ENCODE measurements at places on chromosomes 12 and 14.

- DNase-seq, result no peak
Measured at GRCh38 chr14:22071006-22071405, 397.4 kb upstream of the OR4E1 start.

DNA sequence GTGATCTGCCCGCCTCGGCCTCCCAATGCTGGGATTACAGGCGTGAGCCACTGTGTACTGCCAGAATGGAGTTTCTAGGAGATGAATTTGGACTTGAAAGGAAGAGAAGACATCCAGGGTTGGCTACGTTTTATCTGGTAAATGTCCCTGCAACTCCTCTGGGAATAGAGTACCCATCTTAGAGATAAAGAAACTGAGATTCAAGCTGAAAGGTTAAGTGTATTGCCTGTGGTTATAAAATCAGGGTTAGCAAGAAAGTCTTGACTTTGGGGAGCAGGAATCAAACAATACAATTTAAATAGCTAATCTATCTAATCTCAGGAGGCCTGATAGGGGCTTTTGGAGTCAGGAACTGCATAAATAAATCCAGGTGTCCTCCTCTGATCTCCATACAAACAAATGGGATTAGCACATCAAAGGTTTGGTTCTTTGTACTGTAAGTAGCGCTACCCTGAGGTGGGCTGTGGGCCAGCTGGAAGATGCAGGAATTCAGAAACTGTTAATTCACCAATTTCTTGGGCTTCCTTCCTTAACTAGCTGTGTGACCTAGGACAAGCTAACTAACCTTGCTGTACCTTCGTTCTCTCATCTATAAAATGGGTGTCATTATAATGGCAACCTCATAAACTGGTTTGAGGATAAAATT is 45.1 kb downstream of the TBX3 start:
- no peak for DNase-seq

GRCh38 chr12:88624911-88625310 is 44.6 kb upstream of the KITLG start:
- no peak for DNase-seq

GRCh38 chr14:58832095-58832521 is 194.3 kb downstream of the DACT1 start:
- no peak for DNase-seq

GRCh38 chr12:58969237-58969636 is 48.9 kb upstream of the LRIG3 start:
- DNase-seq, result no peak

DNA sequence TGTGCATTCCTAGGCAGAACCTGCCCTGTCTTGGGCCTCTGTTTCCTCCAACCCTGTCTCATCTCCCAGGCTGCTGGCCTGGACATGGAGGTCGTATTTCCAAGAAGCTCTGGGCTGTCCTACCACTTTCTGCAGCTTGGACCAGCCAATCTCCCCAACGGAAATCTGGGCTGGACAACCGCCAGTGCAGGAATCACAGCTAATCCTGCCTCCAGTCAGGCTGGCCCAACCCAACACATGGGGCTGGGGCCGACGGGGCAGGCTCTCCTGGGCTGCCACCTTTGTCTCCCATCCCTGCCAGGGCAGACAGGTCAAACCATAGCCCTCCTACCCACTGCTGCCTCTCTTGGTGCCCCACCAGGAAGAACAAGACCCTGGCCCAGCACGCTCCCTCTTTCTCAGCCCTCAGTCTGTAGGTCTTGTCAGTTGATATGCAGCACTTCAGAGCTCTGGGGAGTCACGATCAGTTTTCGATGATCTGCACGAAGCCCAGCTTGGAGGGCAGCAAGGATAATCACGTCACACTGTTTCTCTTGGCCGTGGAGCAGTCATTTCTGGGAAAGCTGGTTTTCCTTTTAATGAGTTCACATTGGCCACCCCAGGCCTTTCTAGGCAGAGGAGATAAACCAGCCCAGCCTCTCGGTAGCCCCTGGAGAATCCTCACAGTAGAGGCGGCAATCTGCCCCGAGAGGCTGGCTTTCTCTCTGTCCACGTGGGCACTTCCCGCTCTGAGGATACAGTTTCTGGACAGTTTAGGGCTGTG is 195.2 kb upstream of the PRMT8 start:
- no peak for DNase-seq

GRCh38 chr14:104826189-104826860 is 25.4 kb downstream of the ZBTB42 start:
- DNase-seq, result no peak

DNA sequence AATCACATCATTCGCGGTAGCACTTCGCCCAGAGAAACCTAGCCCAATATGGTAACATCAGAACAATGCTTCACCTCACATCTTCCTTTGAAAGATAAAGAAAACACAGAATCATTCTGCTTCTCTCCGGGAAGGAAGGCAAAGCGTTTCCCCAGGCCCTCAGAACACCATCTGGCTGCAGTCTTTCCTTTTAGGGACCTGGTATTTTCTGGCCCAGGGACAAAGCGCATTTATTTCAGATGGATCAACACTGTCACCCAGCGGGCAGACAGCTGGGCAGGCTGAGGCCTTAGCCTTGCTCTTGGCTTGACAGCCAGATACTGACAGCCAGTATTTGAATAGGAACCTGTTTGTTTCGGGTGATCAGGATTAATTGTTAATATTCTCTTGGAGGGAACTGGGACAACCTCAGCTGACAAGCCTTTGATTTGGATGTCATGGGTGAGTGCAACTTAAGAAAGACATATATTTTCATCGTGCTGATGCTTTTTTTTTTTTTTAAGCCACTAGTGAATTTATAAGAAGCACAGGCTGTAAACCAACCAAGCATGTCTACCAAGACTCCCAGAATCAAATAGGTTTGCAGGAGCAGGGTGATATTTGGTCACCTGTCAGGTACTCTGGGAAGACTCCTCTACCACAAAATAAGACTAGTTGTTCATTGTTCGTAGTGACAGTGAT is 118.9 kb downstream of the VEZT start:
- peak; percentile 71 for DNase-seq

DNA sequence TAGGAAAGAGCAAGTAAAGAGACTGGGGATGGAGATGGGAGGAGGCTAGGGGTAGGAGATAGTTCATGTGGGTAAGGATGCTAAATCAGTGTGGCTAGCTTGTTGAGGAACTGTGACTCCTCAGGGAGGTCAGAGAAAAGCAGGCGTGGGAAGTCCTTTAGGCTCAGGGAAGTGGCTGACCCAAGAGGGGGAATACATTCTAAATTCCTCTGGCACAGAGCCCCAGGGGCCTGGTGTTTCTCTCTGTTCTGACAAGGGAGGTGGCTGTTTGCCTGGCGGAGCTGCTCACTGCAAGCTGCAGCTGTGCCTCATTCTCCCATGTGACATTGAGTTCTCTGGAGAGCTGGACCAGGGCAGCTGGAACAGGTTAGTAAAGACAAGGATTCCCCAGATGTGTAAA is 152.2 kb upstream of the SLC38A2 start:
- no peak for DNase-seq

DNA sequence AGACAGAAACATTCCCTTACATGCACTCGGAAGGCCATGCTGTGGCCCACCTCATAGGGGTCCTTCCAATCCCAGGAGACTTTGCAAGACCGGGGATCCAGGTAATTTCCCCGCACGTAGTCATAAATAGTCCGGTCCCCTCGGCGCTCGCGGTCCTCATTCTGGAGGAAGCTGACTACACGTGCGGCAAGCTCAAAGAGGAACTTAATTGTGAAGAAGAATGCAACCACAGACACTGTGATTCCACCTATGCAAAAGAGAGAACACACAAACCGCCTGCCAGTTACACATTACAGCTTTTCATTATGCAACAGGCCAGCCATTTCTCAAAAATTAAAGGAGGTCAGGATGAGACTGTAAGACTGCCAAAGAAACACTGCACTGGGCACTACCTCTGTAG is 28.4 kb downstream of the AREL1 start:
- no peak for DNase-seq

DNA sequence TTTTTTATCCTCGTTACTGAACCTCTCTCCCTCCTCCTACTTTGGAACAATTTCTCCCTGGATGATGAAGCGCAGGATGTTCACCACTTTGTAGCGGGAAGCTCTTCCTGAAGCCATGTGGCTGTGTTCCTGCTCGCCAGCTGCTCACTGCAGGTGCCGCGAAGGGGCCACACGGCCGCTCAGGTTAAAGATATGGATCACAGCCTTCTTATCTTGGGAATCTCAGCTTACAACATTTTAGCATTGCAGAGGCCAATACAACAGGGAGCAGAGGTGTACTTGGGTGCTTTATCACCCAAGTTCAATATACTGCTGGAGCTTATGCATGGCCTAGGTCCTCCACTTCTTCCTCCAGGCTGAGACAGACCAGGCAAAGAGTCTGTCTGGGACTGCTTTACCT is 201.2 kb upstream of the G2E3 start:
- no peak for DNase-seq

DNA sequence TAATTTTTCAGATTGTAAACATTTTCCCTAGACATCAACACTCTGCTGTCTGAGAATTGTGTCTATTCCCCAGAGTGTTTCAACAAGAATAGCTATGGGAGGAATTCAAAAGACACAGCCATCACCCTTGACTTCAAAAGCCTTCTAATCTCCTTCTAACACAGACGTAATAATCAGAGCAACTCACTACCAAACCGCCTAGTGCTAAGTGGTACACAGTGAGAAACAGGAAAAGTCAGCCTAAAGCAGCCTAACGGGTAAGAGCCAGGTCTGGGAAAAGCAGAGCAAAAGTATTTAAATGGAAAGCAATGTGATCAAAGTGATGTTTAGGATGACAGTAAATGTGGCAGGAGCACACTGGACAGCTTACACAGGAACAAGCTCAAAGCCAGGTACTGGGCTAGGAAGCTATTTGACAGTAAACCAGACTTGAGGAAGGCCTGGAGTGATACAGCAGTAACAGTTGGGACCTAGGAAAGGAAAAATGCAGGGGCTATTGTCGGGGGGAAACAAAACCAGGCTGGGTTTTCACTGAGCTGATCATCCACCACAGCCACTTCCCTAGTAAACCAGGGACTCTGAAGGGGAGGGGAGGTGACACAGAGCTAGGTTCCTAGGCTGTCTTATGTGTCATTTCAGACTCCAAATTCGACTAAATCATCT is 29.4 kb downstream of the CORO1C start:
- no peak for DNase-seq

DNA sequence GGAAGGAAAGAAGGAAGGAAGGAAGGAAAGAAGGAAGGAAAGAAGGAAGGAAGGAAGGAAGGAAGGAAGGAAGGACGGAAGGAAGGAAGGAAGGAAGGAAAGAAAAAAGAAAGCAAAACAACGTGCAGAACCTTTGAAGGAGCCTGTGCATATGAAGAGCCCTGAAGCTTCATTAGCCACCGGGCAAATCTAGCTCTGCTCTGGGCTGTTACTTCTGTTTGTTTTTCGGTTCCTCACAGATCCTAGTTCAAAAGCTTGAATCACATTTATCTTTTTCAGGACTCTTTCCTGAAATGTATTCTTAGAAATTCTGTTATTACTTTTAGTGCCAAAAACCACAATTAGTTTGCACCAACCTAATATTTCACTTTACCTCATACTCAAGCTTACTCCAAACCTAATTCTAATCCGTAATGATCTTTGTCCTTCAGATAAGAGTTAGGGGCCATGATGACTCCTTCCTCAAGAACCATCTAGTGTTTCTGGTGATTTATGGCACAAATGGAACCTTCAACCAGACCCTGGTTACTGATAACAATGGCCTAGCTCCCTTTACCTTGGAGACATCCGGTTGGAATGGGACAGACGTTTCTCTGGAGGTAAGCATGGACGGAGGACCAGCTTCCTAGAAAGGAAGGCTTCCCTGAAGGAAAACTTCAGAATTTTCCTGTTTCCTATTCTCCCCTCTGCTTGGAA is 18.7 kb downstream of the A2ML1 start:
- DNase-seq, result no peak

GRCh38 chr14:57209561-57209960 is 59.1 kb downstream of the EXOC5 start:
- DNase-seq, result no peak

Measured in NCI-H2081 treated with DMSO at 0.1 percent for 48 hours (cell line).